ENCODE measurements at places on chromosomes 7 and 10.

DNA sequence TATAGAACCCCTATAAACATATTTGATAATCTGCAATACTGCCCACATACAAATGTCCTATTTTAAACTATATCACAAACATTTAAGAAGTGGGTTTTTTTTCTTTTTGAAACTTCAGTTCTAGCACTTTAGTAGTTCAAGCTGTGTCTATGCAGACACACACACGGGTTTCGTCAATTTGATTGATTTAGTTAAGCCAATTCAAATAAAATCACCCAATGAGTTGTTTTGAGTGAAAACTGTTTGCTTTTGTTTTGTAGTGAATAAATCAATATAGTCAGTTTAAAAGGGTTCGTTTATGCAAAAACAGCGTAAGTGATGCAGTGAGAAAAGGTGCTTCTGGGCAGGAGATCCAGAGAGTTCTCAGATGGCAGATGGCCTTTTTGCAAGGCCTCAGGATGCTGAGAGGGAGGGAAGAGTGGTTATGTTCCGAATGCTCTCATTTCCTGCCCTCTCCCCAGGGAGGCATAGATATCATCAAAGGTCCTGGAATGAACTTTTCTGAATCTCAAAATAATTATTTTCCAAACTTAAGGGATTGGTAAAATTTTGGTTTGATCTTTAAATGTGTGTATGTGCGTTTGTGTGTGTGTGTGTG lies 102.7 kb downstream of the AGMO start:
- DNase-seq, result no peak

DNA sequence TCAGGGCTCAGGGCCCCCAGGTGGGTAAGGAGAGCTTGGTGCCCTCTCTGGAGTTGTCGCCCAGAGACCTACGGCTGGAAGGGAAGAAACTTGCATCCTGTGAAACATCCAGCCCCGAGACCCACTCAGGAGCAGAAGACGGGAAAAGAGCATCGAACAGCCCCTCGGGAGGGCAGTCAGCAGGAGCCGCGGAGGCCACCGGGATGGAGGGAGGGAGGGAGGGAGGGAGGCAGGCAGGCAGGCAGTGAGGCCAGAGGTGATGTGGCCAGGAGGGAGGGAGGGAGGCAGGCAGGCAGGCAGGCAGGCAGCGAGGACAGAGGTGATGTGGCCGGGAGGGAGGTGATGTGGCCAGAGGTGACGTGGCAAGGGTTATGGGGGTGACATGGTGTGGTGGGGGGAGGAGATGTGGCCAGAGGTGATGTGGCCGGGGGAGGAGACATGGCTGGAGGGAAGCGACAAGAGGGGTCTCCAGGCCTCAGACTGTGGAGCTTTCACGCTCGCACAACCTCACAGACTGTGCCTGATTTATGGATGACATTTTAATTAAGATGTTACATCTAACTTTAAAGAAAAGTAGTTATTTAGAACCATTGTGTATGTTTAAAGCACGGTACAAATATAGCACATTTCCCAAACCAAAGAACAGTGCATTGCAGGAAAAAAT lies 141.1 kb downstream of the DIP2C start:
- DNase-seq, result no peak

- no peak for DNase-seq
Measured at GRCh38 chr10:103756277-103756869, 99.0 kb downstream of the SH3PXD2A start.

GRCh38 chr7:107080099-107080505 lies 35.6 kb downstream of the PRKAR2B start:
- no peak for DNase-seq

DNA sequence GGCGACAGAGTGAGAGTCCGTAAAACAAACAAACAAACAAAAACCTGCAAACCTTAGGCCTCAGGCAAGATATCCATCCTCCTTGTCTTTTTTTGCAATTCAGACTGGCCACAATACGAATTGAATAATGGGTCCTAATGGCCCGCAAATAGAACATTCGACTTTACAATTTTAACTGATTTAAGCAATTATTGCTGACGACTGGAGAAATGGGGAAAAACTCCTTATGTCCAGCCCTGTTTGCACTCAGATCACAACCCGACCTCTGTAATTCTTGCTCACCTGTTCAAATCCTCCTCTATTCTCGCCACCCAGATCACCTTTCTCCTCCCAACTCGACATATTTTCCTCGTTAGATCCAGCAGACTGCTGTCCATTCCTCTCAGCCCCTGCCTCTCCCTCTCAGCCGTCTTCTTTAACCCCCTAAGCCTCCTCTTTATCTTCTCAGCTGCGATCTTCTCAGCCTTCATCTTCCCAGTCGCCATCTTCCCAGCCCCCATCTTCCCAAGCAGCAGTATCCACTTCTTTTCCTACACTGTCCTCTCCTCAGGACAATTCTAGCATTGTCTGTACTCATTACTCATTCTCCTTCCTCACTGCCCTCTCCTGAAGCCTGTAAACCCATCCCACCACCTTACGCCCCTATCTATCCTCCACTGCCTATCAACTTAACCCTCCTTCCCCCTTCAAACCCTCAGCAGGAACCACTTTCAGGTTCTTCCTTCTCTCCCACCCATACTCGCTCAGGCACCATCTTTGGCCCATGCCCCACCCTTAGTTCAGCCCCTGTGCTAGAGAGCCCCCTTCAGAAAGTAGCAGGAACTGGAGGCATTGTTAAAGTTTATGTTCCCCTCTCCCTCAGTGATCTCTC lies 61.8 kb downstream of the LRRC17 start:
- no peak for DNase-seq

- DNase-seq, result no peak
Measured at GRCh38 chr10:132065491-132066105, at the start of gene JAKMIP3. JAKMIP3 (plus strand) TSS chr10:132065946; CDS start chr10:132104809, 38,863 bp downstream.

DNA sequence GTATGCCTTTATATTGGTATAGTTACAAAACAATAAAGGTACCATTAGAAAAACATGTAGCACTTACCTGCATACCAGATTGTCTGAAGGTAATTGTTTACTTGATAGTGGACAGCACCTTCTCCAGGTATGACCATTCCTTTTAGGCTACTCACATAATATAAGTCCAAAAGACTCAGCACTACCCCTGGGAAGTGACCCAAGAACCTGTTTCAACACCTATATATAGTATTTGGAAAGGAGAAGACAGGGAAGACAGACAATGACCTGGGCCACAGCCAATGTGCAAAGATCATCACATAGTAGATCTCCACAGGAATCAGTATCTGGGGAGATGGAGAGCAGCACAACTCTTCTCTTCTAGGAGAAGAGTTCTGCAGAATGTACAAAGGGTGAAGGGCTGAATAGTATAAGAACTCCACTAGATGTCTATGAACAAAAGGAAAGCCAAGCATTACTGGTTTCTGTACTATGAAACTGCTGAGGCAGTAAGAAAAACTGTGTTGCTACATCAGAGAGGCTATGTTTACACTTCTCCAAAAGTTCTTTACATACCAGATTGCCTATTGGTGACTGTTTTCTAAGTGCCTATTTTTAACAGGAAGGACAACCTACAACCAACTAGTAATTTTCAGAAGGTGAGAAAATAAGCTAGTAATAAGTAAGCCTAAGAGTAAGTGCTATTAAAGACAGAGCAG lies 159.2 kb downstream of the BTAF1 start:
- no peak for DNase-seq

- DNase-seq, result no peak
Measured at GRCh38 chr7:36600869-36601530, 123.3 kb downstream of the AOAH start.

DNA sequence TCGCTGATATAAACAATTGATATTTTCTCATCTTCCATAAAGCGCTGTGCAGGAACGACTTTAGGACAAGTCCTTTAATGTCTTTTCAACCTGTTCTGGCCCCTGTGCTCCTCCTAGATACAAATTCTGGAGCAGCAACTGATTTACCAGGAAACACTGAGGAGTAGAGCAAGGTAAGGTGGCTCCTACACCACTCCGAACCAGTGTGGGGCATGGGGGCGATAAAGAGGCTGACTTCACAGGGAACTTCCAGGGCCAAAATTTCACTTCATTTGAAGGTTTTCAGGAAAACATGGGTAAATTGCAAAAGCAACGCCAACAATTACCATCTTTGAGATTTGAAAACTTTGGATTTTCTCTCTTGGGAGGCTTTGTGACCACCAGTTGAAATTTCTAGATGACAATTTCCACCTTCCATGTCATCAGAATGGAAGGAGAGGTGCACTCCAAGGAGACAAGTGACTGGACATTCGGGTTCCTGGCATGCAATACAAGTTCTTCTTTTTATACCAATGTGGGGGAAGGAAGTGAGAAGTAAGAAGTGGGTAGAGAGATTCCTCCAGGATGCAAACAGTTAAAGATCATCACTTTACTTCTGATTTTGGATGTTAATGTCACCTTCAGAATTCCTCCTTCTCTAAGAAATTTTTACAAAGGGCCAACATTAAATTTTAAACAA lies 118.5 kb downstream of the FAM107B start:
- DNase-seq, result no peak

DNA sequence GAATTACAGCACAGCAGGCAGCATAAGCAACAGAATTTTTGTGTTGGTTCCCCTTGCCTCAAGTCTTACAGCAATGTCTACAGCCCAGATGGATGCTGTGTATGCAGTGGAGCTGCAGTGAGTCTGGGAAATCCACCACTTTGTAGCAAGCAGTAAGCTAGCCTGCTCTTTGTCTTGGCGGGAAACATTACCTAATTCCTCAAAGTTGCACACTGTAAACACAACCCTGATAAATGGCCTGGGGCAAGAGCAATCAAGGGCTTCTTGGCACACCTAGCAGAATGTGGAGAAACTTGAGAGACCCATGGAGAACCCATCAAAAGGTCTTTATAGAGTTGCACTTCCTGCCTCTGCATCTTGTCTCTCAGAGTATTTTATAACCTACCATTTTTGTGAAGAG lies 102.0 kb upstream of the FOXP2 start:
- DNase-seq, result no peak

GRCh38 chr7:122618585-122619189 lies 80.2 kb downstream of the RNF133 start:
- no peak for DNase-seq

GRCh38 chr7:16826060-16826459 lies 21.3 kb upstream of the AGR2 start:
- DNase-seq, result no peak

DNA sequence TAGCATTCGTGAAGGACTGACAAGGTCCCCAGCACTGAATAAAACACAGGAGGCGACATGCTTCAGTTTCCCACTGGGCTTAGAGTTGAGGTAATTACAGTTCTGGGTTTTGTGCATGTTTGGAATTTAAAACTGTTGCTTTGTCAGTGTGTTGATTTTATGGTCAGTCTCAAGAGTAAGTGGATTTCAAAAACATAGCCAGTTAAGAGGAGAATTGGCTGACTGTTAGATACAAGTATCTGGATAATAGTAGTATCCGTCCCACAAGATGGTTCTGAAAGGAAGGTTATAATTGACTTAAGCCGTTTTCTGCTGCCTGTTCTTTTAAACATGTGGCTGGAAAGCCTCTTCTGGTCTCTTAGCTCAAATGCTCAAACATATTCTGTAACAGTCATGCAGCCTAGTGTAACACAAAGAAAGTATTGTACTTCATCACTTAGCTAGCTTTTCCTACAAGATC lies 170.9 kb downstream of the POLR1F start:
- DNase-seq, result no peak

GRCh38 chr7:122301858-122302760 lies 2.4 kb downstream of the FEZF1 start:
- DNase-seq, result no peak

- no peak for DNase-seq
Measured at GRCh38 chr7:83852136-83852535, 203.2 kb upstream of the SEMA3E start.

DNA sequence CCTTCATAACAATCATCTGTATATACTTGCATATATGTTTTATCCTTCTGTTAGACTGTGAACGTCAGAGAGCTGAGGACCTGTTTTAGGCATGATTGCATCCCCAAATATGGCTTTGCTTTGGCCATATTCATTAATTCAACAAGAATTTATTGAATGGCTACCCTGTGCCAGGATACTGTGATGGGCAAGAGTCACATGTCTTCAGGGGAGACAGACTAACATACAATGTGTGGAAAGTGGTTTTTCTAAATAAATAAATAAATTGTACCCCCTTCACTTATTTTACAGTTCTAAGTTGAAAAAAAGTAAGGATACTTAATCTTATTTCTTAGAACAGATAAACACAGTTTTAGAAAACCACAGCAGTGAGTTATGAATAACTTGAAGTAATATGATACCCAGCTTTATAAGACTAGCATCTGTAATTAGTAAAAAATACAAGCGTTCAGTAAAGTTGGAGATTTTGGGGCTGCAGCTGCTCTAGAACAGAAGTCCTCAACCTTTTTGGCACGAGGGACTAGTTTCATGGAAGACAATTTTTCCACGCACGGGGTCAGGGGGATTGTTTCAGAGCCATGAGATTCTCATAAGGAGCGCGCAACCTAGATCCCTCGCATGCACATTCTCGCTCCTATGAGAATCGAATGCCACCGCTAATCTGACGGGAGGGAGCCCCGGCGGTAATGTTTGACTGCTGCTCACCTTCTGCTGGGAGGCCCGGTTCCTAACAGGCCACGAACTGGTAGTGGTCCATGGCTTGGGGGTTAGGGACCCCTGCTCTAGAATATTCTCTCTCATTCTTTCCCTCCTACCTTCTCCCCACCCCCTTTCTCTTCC lies 89.4 kb upstream of the MTPN start:
- no peak for DNase-seq

DNA sequence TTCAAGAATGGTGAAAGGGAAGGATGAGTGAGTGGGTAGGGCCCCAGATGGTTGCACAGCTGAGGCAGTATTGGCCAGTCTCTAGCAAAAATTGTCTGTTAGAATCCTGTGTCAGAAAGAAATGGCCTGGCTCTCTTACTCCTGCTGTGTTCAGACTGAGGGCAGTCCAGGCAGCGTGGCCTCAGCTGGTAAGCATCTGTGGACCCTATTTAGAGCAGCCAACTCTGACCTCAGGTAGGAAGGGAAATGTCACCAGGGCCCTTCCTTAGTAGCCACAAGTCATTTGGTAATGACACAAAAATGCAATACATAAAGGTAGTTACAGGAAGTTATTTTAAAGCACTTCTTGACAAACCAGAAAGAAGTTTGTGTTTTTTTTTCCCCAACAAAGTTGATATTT lies 1194.7 kb downstream of the CNTNAP2 start:
- no peak for DNase-seq

DNA sequence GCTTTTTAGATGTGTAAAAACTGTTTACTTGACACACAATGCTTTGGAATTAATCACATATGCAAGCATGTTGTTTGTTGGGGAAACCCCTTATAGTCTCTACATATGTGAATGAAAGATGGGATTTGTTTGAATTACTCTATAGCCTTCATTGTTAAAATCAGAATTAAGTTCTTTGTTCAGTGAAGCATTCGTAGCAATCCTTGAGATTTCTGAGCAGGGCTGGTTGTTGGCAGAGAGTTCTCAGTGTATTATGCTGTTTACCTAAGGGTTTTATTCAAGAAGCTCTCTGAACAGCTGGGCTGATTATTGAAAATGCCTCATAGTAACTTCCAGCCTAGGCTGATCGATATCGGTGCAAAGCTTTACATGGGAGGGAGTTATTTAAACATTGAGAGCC lies 190.9 kb downstream of the VTI1A start:
- no peak for DNase-seq

- no peak for DNase-seq
Measured at GRCh38 chr10:77555591-77556212, 81.9 kb downstream of the KCNMA1 start.
